Suppressor macrophage (primary cell): ENCODE measurements at places on chromosomes 5 and 9.

DNA sequence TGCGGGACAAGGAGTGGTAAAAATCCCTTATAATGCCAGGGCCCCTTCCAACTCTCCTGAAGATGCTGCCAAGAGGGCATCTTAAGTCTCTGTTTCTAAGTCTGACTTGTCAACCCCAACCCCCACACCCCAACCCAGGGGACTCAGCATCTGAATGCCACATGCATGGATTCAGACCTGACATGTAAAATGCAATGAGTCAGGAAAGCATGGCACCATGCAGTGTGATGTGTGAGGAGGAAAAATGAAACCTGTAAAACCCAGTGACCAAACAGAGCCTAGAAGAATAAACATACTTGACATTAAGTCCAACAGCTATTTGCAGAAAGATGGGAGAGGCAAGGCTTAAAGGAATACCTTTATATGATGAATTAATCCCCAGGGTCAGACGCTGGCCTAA is 112.4 kb downstream of the ASTN2 start:
- DNase-seq = no peak

GRCh38 chr9:36450110-36450732 is 50.2 kb upstream of the RNF38 start:
- peak; percentile 57 for DNase-seq

DNA sequence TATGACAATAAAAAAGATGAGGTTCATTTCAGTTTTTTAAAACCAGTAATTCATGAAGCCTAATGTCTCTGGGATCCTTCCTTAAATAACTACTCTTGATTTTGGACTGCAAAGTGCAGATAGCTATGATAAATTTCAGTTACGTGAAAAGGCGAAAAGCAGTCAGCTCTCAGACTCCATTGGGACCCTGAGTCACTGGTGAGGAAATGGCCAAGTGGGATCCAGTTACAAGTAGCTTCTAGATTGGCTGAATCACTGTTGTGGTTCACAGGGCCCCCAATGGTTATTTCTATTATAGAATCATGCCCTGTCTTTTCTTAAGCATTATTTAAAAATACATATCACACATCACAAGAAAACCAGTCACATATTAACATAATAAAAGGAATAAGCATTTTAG is 31.1 kb upstream of the PPP3R2 start:
- DNase-seq = no peak

GRCh38 chr9:2087500-2088313 is 72.6 kb downstream of the SMARCA2 start:
- DNase-seq = peak; percentile 38

DNA sequence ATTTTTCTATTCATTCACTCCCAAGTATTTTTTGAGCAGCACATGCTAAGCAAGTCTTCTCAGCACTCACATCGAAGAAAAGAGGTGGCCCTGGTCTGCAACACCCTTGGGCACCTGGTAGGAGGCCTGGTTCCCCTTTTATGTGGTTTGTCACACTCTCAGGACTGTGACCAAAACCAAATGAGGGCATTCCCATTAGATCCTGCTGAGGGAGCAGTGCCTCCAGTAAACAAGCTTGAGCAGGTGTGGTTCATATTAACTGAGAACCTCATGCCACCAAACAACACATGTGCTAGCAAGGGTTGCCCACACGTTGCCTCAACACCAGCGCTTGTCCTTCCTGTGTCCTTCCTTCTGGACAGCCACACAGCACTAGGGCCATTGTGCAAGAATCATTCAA is 26.9 kb upstream of the SYK start:
- peak; percentile 67 for DNase-seq

DNA sequence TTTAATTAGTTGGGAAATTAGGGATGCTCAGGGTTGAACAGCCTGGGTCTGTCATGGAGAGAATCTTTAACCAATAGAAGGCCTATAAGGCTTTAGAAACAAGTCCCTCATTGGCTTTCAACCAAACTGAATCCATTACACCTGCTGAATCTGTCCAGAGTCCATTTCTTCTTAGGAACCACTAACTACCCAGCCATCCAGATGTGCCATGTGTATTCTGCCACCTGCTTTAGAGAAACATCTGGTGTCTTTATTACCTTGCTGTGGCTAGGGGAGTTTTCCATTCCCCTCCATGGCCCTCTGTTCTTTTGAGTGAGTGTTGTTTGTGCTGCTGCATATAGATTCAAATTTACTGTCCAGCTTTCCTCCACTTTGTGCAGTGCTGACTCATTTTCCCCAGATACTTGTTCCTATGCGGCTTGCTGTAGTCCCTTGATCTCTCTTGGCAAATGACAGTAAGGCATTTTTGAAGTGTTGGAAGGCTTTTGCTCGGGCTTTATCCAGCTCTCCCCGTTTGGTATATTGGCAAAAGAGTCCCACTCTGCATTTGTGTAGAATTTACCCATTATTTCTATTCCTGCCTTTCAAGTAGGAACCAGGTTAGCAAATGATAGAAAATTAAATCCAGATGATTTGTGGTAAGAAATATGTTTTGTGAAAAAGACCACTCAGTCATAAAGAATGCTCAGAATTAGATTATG is 54.6 kb downstream of the NLN start:
- no peak for DNase-seq

GRCh38 chr9:87618931-87619330 is 107.0 kb upstream of the CTSL start:
- DNase-seq = no peak

- no peak for DNase-seq
Observed at GRCh38 chr5:143230676-143230996, 172.8 kb downstream of the NR3C1 start.

DNA sequence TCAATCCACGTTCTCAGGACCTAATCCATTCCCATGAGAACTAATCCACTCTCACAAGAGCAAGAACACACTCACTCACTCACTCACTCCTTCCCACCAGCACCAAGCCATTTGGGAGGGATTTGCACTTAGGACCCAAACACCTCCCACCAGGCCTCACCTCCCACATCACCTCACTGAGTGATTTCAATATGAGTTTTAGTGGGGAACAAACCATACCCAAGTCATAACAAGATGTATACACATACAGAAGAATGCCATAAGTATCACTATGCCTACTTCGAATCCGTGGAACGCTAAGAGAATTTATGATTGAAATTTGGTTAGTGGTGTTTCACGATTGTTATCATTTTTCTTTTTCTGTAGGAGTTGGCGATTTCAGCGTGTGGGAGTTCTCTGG is 29.3 kb upstream of the CTSL start:
- no peak for DNase-seq

- peak; percentile 37 for DNase-seq
Observed at GRCh38 chr9:89576404-89576839, 28.4 kb upstream of the GADD45G start.

DNA sequence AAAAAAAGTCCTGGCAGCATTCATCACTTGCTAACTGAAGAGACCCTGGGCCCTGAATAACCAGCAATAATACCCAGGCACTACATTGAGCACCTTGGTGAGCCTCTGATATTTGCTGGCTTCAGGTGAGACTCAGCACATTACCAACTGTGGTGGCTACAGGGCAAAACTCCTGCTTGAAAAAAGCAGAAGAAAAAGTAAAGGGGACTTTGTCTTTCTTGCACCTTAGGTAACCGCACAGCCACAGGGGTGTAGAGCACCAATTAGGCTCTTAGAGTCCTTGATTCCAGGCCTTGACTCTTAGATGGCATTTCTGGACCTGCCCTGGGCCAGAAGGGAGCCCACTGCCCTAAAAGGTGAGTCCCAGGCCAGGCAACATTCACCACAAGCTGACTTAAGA is 269.5 kb downstream of the AUH start:
- DNase-seq = no peak

DNA sequence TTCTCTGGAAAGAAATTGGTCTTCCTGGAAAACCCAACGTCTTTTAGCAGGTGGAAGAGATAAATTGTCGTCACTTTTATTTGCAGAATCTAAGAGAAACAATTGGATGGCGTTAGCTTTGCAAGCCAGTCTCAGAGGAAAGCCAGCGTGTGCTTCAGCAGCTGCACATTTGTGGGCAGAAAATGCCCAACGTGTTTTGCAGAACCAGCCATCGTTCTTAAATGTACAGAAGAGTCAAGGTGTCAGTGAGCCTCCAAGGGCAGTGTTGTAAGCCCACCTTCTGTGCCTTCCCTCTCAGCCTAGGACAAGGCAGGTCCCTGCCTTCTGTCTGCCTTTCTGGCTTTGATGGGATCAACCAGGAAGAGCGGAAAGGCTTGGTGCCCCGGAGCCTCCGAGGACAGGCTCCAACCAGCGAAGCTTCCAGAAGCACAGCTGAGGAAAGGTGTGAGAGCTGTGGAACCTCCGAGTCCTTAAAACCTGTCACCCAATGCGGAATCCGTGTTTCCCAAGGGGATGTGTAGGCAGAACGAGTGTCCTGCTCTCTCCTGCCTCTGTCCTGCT is 116.0 kb upstream of the IRX2 start:
- DNase-seq = no peak

DNA sequence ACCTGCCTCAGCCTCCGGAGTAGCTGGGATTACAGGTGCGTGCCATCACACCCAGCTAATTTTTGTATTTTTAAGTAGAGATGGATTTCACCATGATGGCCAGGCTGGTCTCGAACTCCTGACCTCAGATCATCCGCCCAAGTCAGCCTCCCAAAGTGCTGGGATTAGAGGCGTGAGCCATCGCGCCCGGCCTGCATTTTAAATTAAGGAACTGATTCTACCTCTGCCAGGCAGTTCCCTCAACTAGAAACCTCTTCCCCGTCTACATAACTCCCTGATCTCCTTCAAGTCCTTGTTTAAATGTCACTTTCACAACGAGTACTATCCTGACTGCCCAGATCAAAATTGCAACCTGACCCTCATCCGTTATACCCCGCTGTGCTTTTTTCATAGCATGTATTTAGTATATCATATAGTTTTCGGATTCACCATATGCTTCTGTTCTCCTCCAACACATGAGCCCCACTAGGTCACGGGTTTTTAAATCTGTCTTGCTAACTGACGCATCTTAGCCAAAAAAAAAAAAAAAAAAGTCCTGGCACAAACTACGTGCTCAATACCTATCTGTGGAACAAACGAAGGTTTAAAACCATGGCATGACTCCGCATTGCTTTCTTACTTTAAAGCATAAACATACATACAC is 858 bp upstream of the SOWAHA start:
- DNase-seq = peak; percentile 70

DNA sequence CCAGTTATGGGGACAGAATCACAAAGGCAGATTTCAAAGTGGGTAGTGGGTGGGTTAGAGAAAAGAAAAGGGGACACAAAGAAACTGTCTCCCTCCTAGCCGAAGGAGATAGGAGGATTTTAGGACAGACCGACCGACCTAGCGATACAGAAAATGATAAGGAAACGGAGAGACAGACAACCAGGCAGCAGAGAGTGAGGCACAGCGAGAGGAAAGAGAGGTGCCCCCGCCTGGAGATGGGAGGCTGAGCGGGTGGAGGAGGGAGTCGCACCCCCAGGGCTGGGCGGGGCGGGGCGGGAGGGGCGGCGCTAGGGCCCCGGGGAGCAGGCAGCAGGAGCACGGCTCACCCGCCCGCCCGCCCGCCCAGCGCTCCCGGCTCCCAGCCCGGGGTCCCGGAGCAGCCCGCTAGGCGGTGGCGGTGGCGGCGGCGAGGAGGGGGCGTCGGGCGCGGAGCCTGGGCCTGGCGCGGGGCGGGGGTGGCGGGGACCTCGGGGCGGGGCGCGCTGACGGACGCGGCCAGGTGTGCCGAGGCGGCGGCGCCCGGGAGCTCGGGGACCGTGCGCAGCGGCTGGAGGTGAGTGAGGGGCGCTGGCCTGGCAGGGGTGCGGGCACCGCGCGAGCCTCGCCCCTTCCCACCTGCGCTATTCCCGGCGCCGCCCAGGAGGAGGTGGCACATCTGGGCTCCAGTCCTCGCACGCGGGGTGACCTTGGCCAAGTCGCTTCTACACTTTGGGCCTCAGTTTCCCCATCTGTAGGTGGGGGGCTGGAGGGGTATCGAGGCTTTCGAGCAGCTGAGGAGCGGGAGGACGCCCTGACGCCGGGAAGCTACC is 15.9 kb upstream of the SYNPO start:
- no peak for DNase-seq

DNA sequence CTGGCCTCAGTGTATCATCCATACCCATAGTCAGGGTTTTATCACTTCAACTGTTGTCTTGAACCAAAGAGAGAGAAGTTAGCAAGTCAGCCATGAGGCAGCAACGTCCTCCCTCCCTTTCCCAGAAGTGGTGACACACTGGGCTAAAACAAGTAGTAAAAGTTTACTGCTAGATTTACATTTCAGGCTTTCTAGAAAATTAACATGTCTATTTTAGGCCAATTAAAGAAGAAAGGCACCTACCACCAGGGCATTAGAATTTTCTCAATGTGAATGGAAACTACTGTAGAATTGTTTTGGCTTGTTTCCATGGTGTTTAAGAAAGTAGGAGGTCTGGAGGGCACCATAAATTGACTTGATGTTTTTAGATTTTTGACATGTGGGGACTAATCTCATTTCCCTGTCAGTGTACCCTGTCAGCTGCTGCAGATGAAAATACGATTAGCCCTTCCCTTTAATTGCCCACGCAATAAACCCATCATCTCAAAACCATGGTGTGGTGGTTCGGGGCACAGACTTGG is 121.8 kb upstream of the ELL2 start:
- DNase-seq = no peak

- DNase-seq = no peak
Observed at GRCh38 chr5:101080462-101081240, 177.6 kb upstream of the ST8SIA4 start.

DNA sequence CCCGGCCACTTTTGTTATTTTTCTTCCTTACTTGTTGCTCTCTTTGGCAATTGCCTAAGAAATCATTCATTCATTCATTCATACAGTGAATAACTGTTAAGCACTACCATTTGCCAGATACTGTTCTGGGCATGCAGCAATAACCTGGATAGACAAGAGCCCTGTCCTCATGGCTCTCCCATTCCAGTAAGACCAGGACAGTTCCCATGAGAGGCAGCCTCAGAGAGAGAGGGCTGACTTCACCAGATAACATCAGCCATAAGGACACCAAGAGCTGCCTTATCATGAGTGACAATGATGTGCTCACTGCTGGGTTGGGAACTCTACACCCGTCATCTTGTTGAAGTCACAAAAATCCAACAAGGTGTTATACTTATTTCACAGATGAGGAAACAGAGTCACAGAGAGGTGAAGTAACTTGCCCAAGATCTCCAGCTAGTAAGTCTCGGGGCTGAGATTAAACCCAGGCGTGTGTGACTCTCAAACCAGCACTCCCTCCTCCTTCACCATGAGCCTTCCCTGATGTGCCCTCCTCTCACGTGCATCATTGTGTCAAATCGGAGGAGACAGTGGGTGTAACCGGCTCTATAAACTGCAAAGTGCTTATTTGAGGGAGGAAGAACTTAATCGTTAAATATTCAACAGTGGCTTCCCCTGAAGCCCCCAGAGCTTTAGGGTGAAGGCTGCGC is 61.1 kb upstream of the TBC1D2 start:
- no peak for DNase-seq

DNA sequence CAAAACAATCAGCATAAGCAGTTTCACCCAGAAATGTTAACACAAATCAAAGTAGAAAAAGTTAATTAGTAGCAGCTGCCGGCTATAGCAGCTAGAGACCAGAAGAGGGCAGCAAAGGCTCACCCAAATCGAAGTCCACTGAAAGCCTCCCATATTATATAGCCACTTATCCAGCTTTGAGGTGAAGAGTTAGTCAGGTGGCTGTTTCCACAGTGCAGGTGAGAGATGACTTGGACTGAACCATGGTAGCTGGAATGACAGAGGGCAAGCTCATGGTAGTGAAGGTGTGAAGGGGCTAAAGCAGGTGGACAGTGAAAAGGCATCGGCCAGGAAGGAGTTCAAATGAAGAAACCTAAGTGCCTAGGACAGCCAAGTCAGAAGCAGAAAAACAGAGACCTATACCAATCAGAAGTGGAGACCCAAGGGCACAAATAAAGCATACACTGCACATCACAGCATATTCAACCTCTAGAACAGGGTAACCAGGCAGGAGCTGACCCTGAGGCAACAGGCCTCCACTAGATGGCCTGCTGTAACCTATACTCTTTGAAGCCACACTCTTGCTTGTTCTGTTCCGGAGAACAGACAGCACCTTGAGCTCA is 7.2 kb upstream of the RNF38 start:
- peak; percentile 68 for DNase-seq
